ENCODE measurements at places on chromosomes 4 and X.

DNA sequence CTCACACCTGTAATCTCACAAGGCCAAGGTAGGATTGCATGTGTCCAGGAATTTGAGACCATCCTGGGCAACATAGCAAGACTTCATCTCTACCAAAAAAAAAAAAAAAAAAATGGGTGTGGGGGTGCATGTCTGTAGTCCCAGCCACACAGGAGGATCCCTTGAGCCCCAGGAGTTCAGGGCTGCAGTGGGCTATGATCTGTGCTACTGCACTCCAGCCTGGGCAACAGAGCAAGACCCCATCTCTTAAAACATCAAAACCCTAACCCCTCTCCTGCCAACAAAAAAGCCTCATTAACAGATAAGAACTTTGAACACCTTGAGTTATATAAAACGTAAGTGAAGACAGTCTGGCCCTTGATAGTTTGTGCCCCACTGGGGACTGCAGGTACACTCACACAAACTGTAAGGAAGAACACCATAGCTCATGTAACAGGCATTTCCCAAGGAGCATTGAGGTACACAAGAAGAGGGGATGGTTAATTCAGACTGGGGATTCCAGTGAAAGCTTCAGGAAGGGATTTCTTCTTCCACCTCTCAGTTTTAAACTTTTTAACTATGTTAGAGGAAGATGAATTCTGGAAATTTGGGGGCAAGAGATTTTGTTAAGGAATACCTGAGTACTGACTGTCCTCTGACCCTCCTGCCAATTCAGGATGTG lies 34.7 kb downstream of the RBPJ start:
- DNase-seq: no peak

DNA sequence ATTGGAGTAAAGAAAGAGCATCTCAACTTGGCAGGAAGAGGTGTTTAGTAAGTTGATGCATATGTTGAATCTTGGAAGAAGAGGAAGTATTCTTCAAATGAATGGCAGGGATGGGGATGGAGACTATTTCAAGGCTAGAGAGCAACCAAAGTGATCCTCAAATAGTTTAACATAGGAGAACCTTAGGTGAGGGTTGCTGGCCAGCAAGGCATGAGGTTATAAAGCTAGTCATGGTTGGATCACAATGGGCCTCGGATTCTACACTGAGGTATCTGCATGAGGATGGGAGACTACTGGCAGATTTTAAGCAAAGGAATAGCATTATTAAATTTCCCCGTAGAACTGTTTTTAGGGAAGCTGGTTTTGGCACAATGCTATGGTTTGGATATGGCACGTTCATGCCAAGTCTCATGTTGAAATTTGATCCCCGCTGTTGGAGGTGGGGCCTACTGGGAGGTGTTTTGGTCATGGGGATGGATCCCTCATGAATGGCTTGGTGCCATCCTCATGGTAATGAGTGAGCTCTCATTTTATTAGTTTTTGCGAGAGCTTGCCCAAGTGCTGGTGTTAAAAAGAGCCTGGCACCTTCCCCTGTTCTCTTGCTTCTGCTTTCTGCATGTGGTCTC lies 41.9 kb upstream of the ETNPPL start:
- no peak for DNase-seq

DNA sequence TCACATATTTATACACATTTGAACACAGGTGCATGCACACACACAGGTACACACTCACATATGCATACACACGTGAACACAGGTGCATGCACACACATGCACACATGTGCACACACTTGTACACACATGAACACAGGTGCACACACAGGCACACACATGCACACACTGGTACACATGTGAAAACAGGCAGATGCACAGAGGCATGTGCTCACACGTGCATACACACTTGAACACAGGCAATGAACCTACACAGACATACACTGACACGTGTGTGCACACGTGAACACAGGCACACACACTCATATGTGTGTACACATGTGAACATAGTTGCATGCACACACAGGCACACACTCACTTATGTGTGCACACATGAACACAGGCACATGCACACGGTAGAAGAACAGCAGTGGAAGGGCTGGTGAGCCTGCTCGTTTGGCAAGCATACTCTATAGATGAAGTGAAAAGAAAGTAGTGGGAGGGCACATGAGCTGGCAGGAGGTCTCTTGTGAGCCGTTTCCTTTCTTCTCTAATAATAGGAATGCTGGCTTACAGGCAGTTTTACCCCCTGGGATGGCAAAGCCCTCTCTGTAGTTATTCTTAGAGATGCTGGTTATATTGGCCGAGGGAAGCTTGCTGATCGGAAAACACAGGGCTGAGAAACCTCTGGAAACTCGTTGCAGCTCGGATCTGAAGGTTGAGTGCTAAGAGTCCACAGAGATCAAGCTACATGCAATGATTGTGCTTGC lies 279.6 kb upstream of the CLNK start:
- no peak for DNase-seq

DNA sequence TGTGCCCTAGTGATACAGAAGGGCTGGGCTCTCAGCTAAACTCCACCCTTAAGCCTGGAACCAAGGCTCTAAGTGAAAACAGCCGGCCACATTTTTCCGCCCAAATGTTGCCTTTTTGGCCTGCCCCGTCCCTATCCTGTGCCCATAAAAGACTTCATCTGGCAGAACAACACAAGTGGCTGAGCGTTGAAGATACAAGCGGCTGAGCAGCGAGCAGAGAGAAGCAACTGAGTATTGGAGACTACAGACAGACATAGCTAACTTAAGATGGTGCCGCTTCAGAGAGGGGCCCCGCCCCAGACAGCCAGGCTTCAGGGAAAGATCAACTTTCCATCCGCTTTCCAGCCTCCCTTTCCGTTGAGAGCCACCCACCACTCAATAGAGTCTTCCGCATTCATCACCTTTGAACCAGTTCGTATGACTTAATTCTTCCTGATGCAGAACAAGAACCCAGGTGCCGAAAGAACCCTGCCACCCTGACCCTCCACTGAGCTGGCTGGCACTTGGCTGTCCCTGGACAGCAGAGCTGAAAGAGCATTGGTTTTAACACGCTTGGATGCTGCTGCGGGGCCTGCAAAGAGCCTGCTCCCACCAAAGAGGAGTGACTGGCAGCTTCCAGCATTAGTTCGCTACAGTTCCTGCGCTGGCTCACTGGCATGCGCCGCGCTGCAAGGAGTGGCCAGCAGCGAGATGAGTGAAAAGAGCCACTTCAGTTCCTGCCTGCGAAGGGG lies 853.2 kb upstream of the INTU start:
- DNase-seq: no peak

DNA sequence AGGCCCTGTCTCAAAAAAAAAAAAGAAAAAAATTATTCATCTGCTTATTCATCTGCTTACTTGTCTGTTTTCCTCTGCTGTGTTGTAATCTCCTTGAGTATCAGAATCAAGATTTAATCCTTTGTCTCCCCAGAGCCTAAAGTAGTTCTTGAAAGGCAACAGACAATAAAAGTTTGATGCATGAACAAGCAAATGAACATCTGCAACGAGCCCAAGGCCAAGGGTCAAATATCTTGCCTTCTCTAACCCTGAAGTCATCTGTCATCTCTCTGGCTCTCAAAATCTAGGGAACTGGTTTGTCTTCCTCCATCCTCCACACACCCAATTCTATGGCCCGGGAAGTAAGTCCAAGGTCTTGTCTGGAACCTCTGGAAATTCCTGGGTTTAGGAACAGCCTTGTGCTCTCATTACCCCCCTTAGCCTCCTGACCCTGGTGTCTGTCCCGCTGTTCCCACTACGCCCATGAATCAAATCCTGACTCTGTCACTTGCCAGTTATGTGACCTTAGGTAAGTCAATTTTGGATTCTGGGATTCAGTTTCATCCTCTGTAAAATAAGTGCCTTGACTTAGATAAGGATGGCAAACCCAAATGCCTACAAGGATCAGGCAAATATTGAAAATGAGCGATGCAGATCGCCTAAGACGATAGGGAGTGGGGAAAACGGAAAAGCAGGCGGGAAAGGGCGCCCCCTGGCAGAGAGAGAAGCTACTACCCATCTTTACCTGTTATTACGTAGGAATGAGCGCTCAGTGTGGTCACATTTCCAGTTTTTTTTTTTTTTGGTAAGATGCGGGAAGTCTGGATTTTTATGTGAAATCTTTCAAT lies 102.7 kb upstream of the DHX15 start:
- peak; percentile 21 for DNase-seq

DNA sequence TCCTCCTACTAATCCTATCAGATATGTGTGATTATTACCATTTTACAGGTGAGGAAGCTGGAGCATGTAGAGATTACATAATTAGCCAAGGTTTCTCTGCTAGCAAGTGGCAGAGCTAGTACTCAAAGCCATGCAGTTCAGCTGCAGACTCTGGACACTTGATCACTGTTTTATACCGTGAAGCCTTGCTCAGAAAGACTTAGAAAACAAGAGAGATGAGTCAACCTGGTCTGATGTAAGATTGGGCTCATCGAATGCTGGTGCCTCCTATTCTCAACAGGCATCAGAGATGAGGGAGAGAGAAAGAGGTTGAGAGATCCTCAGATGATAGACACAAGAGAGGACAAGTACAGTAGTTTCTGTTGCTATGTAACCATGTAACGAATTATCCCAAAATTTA lies 19.0 kb upstream of the PDE5A start:
- no peak for DNase-seq

GRCh38 chr4:143711543-143712154 lies 11.2 kb upstream of the FREM3 start:
- no peak for DNase-seq

GRCh38 chr4:3502941-3503936 lies 29.0 kb downstream of the LRPAP1 start:
- no peak for DNase-seq

DNA sequence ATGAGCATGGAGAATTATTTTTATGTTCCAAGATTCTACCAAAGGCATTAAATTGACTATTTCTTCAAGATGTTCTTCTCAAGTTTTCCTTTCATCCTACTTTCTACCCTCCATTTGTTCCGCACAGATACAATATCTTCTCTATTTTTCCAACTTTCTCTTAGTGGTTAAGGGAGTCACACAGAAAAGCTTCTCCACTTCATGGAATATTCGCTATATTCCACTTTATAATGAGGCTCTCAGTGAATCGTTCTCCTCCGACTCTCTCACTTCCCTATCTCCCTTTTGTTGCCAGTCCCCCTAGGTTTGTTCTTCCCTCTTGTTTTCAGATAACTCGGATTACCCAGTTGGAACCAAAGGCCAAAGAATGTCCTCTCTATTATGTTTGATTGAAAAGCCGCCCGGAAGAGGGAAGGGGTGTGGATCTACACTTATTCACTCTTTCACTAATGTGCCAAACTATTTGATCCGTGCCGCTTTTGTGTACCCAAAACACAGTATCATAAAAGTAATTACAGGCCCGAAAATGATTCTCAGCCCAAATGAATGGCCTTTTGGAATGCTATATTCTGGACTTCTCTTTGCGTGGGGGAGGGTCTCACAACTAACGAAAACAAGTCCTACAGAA lies 1.2 kb downstream of the SH3D19 start:
- no peak for DNase-seq

GRCh38 chrX:40172401-40173142 lies 74.8 kb upstream of the BCOR start:
- DNase-seq: no peak

DNA sequence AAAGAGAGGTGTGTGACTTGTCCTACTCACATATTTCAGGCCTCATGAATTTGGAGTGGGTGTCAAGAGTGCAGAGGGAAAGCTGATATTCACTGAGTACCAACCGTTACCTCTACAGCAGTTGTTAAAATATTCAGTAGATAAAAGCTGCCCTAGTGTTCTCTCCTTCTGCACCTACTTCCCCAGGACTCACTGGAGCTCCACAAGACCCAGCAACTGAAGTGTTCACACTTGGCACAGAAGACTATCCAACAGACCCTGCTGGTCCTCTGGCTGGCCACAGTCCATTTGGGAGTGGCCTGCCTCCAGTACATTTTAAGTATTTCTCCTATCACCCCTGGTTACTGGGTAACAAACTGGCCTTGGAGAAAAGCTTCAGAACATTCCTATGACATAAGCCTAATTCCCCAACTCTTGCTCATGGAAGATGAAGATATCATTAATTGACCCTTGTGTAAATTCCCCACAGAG lies 70.8 kb downstream of the PPARGC1A start:
- no peak for DNase-seq

- DNase-seq: no peak
Observed at GRCh38 chrX:23851544-23851943, 56.2 kb downstream of the APOO start.

- no peak for DNase-seq
Observed at GRCh38 chrX:106611317-106611678, 480 bp upstream of the RADX start.

DNA sequence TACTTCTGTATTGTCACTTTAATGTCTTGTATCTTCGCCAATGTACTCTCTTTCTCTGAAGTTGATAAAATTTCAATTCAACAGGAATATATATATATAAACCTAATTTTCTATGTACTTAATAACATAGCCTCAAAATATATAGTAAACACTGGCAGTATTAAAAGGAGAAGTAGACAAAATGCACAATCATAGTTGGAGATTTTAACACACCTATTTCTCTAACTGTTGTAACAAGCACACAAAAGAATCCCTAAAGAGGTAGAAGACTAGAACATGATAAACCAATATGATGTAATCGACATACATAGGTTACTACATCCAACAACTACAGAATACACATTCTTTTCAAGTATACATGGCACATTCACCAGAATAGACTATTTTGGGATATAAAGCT lies 65.5 kb downstream of the ZNF81 start:
- no peak for DNase-seq

- DNase-seq: no peak
Observed at GRCh38 chr4:121741751-121742150, 23.2 kb downstream of the SMIM43 start.

DNA sequence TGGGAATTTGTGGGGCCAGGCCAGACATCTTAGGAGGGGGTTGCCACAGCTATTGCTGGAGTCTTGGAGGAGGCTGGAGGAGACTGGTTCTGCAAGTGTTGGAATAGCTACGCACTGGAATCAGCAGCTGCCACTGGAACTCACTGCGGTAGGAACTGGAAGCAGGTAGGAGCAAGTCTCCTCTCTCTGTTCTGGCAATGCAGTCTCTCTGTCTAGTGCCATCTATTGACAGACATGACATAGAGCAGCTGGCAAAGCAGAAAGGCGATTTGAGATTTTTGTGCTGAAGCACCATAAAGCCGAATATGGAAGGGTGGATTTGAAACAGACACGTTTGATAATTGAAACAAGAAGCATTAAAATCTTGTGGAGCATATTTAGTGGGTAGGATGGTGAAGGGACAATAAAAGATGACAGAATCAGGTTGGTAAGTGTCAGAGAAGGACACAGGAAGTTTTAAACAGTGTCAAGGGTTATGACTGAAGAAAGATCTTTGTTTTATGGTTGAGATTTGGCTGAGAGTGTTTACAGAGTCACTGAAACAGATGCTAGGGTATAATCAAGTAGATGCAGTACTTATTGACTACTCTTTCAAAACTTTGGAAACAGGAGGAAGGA lies 23.5 kb upstream of the SYNPO2 start:
- peak; percentile 63 for DNase-seq

DNA sequence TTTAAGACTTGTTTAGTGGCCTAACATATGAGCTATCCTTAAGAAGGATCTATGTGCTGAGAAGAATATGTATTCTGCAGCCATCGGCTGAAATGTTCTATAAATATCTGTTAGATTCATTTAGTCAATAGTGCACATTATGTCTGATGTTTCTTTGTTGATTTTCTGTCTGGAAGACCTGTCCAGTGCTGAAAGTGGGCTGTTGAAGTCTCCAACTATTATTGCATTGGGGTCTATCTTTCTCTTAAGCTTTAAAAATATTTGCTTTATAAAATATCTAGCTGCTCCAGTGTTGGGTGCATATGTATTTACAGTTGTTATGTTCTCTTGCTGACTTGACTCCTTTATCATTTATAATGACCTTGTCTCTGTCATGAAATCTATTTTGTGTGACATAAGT lies 9.4 kb upstream of the BLTP1 start:
- DNase-seq: no peak

All from BE2C (cell line).